HFF-Myc (cell line): ENCODE measurements at places on chromosomes 5 and 9.

DNA sequence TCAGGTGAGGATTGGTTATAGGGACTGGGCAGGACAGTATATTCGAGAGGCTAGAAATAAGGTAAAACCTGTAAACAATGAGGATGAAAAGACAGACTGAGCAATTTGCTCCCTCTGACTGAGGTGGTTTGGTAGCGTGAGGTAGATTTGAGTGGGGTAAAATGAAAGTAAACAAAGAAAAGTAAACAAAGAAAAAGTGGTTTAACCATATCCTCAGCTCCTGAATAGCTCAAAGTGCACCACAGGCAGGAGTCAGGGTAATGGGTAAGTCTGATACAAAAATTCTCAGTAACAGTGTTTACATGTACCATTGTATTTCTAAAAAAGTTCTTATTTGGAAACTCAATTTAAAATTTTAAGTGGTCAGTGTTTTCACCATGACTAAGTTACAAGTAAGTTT, 203.1 kb upstream of the ARRDC3 start:
- DNase-seq: no peak

- DNase-seq: no peak
Observed at GRCh38 chr9:17764306-17764705, 185.4 kb downstream of the SH3GL2 start.

- DNase-seq: no peak
Observed at GRCh38 chr9:27367175-27367798, 70.3 kb upstream of the EQTN start.

DNA sequence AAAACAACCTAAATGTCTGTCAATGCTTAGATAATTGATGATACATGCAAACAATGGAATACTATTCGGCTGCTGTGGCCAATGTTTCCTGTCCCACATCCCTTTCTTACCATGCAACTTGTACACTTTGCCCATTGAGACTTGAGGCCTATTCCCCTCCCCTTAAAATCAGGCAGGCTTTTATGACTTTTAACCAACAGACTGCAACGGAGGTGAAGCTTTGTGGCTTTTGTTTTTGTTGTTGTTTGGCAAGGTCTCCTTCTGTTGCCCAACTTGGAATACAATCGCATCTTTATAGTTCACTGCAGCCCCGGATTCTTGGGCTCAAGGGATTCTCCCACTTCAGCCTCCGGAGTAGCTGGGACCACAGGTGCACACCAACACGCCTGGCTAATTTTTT, 5.8 kb upstream of the SLC26A2 start:
- no peak for DNase-seq

GRCh38 chr9:100277166-100277979, 75.4 kb downstream of the TEX10 start:
- DNase-seq: peak; percentile 6

DNA sequence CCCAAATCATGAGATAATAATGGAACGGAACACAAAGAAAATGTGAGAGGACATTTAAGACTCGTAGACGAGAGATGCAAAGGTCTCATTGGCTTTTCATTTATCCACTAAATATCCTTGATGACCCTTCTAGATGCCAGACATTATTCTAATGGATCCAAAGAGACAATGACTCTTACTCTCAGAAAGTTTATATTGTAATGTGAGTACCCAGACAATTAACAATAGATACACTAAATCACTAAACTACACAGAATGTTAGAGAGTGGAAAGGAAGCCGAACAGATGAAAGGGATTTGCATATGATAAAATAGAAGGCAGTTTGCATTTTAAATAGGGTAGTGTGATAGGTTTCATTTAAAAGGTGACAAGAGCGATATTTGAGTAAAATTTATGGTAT, 973.3 kb downstream of the TAF11L14 start:
- no peak for DNase-seq

GRCh38 chr9:119094086-119094485, 275.1 kb downstream of the BRINP1 start:
- DNase-seq: no peak

- DNase-seq: no peak
Observed at GRCh38 chr9:26310294-26310693, 582.3 kb downstream of the CAAP1 start.

DNA sequence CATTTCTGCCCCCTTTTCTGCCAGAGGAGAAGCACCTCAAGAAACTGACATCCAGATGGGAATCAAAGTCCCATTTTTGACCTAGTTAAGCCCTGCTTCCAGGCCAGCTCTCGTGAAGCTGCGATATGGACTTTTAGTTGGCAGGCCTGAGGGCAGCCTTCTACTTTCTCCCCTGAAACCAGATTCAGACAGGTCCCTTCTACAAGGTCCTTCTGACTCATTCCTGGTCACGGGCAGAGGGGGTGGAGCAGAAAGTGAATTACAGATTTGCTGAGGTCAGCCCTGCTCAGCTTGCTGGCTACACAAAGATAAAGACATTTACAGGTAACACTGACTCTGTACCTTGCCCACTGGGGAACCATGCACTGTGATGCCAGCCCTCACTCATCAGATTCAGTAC, 52.8 kb upstream of the TUT7 start:
- no peak for DNase-seq

- DNase-seq: peak; percentile 2
Observed at GRCh38 chr5:156835905-156836304, 14.2 kb upstream of the PPP1R2B start.

DNA sequence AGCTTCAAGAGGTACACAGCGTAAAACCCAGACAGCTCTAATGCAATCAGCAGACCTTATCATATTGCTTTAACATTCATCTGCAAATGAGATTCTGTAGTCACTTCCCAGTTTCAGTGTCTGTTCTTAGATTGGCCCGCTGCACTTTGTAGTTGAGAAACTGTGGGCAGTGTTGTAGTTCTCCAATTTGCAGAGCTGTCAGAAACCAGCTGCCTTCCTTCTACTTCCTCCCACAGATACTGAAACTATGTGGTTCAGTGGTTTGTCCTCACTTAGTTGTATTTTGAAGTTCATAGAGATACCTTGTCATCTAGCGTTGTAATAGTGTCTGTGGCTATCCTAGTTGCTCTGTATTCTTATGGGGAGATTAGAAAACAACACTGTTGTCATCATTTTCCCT, 39.6 kb upstream of the TRIM36 start:
- no peak for DNase-seq

DNA sequence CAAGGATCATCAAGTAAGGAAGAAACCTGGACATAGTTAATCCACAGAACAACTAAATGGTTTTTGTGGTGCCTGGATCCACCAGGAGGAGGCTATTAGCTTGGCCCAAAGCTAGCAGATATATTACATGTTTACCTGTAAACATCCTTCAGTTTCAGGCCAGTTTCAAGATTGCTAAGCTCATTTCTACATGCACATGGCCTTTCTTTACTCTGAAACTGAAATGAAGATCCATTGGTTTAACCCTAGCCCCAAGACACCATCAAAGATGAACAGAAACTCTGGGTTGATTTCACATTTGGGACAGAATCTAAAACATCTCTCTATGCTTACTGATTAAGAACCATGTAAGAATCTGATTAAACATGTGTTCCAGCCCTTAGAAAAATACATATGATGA, 611.8 kb downstream of the TLE1 start:
- no peak for DNase-seq

- peak; percentile 21 for DNase-seq
Observed at GRCh38 chr5:103582364-103582763, 19.8 kb upstream of the NUDT12 start.

- DNase-seq: no peak
Observed at GRCh38 chr5:171595401-171595800, 176.0 kb downstream of the FGF18 start.

GRCh38 chr9:17116400-17116837, 18.4 kb upstream of the CNTLN start:
- peak; percentile 29 for DNase-seq

DNA sequence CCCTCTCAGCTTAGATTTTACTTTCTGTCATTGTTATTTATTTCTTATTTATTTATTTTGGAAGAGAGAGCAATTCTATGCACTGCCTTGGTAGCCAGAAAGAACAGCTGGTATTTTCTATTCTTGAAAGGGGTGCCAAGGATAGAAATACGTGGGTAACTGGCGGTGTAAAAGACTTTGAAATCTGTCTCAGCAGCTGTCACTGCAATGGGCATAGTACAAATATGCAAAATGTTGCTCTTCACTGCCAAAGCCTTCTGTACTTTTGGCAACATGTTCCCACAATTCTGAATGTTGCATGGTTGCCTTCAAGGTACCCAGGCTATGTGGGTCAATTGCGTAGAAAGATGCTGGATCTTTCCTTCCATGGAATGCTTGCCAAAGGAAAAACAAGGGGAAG, 230.2 kb upstream of the EDIL3 start:
- no peak for DNase-seq

DNA sequence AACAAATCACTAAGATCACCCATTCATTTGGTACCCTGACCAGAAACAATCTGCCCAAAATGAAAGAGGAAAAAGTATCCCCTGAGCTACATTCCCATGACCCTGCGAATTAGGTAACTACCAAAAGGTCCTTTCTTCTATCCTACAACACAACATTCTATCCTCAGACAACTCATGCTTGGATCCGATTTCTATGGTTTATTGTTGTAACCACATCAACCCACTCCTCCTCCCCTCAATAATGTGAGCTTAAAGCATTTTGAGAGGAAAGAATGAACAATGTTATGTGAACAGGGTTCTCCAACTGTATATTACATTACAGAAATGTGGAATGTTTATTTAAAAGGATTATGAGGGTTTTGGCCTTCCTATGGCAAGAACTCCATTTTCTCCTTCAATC, 4.0 kb downstream of the SLC35D2 start:
- DNase-seq: no peak

GRCh38 chr5:1510151-1510561, 13.6 kb downstream of the LPCAT1 start:
- no peak for DNase-seq

- no peak for DNase-seq
Observed at GRCh38 chr9:134809292-134809691, 71.3 kb upstream of the FCN2 start.

GRCh38 chr9:126335837-126336735, 9.5 kb downstream of the MVB12B start:
- DNase-seq: no peak

DNA sequence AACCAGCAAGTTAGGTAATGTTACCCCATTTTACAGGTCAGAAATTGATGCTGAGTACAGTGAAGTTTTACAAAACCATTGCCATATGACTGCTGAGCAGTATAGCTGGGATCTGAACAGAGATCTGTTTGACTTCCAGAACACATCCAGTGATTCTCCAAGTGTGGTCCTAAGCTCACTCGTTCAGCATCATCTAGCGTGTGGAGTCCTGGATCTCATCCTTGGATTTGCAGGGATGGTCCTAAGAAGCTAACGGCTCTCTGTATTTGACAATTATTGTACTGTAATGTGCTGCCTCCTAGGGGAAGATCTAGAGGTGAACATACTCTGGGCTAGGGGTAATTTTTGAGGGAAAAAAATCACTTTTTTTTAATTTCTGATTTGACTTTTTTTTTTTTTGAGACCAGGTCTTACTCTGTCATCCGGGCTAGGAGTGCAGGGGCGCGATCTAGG, 1.4 kb downstream of the SLC26A2 start:
- peak; percentile 52 for DNase-seq

- DNase-seq: no peak
Observed at GRCh38 chr5:141914199-141914743, 9.4 kb upstream of the DELE1 start.

DNA sequence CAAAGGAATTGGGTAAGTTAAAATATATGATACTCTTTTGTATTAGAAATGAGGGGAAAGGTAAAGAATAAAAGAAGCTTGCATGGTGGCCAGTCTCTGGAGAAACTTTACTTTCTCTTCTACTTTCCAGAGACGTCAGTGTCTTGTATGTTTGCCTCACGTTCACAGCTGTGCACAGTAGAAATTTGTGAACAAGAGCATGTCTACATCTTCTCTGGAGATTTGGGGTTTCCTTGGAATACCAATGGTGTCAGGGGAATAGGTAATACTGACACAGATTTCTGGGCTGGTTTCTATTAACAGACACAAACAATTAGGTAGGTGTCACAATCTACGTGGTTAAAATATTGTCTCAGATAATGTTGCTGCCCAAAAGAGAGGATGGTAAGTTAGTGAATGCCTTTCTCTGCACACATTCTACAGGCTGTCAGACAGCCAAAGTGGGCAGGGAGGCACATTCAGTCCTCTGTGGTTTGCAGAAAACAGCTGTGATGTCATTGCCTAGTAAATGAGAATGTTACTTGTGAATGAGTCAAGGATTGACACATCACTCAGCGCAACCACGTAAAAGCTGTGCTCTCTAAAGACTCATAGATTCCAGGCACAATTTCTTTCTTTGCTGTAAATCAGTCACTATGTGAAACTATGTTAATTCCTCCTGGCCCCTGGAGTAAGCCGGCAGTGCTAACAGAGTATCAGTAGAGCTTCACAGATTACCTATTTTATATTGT, 397.1 kb downstream of the MAN2A1 start:
- peak; percentile 19 for DNase-seq

GRCh38 chr5:139881143-139881733, 85.6 kb downstream of the PSD2 start:
- no peak for DNase-seq
